ENCODE measurements at places on chromosomes 7 and 10.

DNA sequence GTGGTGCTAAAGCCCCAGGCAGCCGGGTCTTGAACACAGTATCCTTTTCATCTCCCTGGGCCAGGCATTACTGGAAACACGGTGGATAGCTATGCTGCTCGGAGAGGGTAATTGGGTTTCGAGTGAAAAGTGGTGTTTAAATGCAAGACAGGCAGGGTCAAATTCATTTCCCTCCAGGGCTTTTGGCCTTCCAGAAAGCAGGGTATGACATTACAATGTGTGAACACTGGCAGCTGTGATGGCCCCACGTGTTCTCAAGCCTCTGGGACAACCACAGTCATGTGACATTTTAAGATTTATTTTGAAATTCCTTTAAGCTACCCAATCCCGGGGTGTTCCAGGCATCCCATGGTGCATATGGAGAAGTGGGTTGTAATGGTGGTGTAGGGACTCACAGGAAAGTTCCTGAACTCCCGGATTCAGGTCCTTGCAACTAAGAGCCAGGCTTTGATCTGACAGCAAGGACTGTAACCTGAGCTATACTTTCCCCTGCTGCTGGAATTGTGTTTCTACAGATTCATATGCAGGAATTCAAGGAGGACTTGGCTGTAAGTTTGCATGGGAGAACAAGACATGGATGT lies 46.8 kb downstream of the INSYN2A start:
- no peak for DNase-seq

DNA sequence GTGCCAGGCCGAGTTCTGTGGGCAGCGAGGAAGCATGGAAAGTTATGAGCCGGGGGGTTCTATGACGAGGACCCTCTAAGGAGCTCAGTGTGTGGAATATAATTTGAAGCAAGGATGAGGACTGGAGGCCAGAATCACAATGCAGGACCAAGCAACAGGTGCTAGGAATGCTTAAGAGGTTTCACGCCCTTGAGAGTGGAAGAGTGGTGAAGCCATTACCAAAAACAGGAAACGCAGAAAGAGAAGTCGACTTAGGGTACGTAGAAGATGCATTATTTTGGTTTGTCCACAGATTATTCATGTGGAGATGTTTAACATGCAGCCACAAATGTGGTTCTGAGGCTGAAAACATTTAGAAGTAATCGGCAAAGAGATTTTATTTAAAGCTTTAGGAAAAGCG lies 78.7 kb downstream of the PIP4K2A start:
- no peak for DNase-seq

- peak; percentile 58 for DNase-seq
These were observed 39.9 kb upstream of the WNT16 start for GRCh38 chr7:121288894-121289293.

- DNase-seq: no peak
These were observed 3.6 kb downstream of the ZEB1 start for GRCh38 chr10:31322647-31323046.

GRCh38 chr7:140640727-140641523 lies at the start of gene DENND2A:
Gene DENND2A (minus strand): TSS chr7:140640813. CDS start chr7:140602397, 38,416 bp downstream.
- DNase-seq: peak; percentile 69

DNA sequence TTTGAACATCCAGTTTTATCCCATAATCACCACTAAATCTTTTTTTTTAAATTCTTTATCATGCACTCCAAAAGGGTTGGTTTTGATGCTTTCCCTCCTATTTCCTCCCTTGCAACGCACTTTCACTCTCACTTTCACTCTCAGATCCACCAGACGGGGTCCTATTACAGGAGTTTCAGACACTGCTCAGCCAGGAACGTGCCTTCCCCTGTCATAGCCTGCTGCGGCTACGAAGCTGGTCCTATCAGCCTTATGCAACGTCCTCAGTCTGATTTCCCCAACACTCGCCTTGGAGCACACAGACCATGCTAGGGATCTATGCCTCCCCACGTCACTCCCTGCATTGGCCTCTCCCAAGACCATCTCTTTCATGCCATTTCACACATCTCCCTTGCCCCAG lies 23.4 kb downstream of the ZPBP start:
- DNase-seq: no peak

GRCh38 chr10:660413-660969 lies 29.0 kb downstream of the DIP2C start:
- DNase-seq: no peak

GRCh38 chr7:131511774-131512535 lies 44.5 kb downstream of the PODXL start:
- no peak for DNase-seq

GRCh38 chr10:132419538-132420468 lies 22.8 kb downstream of the PWWP2B start:
- no peak for DNase-seq

DNA sequence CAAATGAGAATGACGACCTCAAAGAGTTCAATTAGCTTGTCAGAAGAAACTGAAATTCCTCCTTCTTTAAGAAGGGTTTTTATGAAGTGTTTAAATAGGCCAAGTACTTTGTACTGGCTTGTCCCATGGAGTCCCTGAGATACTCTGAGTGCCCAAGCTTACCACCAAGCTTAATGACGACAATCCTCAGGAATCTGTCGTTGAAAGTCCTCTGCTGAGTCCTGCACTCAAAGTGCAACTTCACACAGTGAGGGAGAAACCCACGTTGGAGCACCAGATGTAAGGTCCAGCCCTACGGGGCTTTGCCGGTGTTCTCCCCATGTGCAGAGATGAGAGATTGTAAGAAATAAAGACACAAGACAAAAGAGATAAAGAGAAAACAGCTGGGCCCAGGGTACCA lies 42.8 kb upstream of the AKR1C2 start:
- DNase-seq: no peak

DNA sequence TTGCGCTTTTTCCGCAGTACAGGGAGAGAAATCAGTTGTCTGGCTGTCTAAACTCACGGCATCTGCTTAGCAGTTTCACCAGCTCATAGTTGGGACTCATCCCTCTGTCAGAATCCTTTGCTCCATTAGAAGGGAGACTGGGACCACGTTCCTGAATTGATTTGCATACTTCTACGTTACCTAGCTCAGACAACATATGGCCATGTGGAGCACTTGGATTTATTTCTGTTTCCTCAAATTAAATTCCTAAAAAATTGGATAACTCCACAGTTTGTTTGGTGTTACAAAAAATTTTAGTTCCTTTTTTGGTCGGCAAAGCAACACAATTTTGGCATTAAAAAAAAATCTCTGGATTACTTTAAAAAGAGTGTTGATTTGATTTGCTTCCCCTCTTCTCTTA lies 614.0 kb downstream of the AUTS2 start:
- no peak for DNase-seq

GRCh38 chr10:77226020-77226419 lies 411.6 kb downstream of the KCNMA1 start:
- DNase-seq: no peak

- DNase-seq: no peak
These were observed 5.1 kb upstream of the MYO1G start for GRCh38 chr7:44983742-44984477.

GRCh38 chr7:20738518-20739481 lies 47.9 kb downstream of the SP8 start:
- DNase-seq: no peak

DNA sequence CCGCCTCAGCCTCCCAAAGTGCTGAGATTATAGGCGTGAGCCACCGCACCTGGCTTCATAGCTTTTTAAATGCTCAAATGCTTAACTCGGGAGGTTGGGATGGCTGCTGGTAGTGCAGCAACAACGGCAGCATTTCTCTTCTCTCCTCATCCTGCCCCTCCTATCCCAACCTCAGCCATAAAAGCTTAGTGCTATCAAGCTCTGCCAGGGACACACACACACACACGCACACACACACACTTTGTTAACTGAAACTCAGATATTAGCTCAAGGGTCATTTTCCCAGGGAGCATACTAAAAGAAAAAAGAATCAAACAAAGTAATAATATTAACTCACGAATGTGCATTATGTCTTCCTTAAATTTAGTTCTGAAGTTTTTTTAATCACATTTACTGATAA lies 63.0 kb upstream of the HPS1 start:
- no peak for DNase-seq

- DNase-seq: peak; percentile 16
These were observed 395.8 kb upstream of the ZMIZ1 start for GRCh38 chr10:78672918-78673317.

DNA sequence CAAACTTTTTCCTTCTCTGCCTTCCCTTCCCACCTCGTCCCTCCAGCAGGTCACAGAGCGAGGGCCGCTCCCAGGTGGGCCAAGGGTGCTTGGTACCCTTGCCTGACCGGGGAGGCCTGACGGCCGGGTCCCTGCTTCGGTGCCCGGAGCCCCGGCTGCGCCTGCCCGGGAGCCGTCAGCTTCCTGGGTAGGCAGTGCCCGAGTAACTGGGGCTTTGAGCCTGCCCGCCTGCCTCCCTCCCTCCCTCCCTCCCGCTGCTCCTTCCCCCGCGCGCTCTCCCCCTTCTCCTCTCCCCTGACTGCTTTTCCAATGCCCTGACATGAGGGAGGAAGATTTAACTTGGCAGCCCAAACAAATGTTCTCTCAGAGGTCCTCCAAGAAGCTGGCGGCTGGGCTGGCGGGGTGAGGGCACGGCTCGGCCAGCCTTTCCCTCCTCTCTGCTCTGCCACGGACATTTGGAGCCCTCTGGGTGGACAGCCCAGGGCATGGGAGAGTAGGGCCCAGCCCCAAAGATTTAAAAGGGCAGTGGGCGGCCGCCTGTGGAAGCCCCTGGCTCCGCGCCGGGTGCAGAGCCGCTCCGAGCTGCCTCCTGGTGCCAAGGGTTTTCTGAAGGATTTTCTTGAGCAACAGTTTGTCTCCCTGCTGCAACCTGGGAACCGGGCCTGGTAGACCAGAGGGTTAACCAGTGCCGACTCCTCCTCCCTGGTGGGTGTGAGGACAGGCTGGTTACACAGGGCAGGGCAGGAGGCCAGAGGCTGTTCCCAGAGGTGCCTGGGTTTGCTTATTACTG lies 2.0 kb downstream of the ZMIZ1 start:
- DNase-seq: no peak

- DNase-seq: no peak
These were observed 95.1 kb downstream of the USP6NL start for GRCh38 chr10:11516431-11516746.

- DNase-seq: no peak
These were observed 288.4 kb downstream of the KCNMA1 start for GRCh38 chr10:77349226-77349625.

DNA sequence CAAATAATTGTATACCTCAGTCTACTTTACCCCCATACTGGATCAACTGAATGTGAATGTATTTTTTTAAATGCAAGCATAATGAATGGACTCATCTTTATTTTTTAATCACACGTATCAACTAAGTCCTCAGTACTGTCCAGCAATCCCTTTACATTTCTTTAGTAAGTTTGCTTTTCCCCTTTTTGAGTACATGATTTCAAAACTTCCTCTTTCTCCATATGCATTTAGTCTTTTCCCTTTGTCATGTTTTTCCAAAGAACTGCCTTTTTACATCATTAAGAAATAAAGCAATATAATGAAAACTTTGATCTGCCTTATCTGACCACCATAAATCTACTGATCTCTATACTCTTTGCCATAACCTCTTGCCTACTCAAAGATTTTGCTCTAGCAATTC lies 182.5 kb upstream of the AKR1E2 start:
- no peak for DNase-seq

GRCh38 chr10:17316488-17317170 lies 88.6 kb downstream of the VIM start:
- DNase-seq: no peak

GRCh38 chr10:118216571-118217170 lies 125.5 kb downstream of the FAM204A start:
- DNase-seq: no peak

GRCh38 chr7:21733837-21734236 lies 191.0 kb downstream of the DNAH11 start:
- no peak for DNase-seq

DNA sequence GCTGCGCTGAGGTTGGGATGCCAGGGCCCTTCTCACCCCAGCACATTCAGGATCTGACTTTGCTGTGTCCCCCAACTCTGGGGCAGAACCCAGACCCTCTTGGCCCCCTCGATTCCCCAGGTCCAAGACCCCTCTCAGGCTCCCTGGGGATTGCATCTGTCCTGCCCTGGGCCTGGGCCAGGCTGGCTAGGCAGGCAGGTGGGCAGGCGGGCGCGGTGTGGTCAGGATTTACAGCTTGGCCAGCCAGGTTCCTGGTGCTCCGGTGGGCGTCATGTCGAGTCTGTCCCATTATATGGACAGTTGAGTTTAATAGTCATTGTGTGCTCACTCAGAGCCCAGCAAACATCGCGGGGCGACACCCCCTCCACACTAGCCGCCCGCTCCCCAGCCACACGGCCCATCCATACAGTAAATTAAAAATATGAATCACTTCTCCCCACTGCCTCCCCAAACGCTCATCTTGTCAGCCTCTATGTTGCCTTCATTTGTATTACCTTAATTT lies 23.5 kb downstream of the POLL start:
- DNase-seq: no peak
